Hypothalamus (tissue), 51 donors: ENCODE measurements at places on chromosomes 4 and X.

- DNase-seq: no peak
These were observed 3.9 kb upstream of the PLA2G12A start for GRCh38 chr4:109733728-109734127.

- DNase-seq: no peak
These were observed 372.9 kb upstream of the TENM3 start for GRCh38 chr4:181870326-181870725.

GRCh38 chrX:148664995-148665394 is 164.6 kb downstream of the AFF2 start:
- no peak for DNase-seq

DNA sequence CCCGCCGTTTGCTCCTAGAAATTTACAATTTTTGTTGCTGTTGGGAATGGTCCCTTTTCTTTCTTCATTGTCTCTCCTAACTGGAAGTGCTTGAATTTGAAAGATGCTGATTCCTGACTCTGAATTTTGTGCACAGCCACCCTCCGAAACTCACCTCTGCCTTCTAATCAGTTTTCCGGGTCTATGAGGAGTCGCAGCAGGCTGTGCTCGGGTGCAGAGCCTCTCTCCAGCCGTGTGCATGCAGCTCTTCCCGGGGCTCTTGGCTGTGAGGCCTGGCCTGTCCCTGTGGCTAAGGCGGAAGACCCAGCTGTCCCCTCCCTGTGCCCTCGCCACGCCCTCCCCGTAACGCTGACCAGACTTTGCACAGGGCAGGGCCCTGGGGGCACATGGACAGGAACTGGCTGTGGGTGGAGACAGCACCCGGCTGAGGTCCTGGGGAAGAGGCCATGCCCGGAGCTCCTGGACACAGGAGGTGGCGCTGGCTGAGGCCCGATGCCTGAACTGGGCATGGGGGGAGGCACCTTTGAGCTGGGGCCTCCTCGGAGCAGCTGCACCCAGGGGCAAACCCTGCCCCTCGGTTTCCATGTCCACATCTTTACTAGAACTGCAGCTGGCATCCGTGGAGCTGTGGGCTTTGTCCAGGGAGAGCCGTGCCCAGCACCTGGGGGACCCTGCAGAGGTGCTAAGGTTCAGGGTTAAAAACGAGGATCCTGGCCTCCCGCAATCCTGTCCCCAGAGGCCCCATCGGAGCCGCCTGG is 32.6 kb upstream of the SPON2 start:
- DNase-seq: no peak

GRCh38 chr4:140652601-140653000 is 83.8 kb upstream of the UCP1 start:
- DNase-seq: no peak

DNA sequence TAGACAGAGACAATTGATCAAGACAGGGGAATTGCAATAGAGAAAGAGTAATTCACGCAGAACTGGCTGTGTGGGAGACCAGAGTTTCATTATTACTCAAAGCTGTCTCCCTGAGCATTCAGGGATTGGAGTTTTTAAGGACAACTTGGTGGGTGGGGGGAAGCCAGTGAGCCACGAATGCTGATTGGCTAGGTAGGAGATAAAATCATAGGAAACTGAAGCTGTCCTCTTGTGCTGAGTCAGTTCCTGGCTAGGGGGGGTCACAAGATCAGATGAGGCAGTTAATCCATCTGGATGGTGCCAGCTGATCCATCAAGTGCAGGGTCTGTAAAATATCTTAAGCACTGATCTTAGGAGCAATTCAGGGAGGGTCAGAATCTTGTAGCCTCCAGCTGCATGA is 358.6 kb downstream of the GPM6A start:
- DNase-seq: no peak

DNA sequence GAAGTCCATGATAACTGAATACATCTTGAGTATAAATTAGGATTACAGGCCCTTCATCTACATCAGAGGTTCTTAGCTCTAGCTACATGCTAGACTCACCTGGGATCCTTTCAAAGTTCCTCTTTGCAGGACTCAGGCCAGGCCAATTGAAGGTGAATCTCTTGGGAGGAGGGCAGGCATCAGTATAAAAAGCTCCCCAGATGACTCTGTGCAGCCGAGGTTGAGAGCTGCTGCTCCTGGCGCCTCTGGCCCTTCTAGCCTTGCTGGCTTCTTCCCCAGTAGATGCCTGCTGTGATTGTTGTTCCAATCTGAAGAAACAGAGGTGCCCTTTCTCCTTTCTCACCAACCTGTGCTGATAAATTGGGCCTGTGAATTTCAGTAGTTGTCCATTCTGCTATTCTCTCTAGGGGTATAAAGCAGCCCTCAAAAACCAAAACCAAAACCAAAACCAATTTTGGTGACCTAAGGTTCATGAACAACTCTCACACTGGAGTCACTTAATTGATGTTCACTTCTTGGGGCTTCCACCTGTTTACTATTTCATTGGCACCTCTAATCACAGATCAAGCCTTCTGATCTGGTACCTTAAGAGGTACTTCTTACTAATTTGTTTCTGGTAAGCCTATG is 78.7 kb downstream of the SUPT20HL2 start:
- no peak for DNase-seq

DNA sequence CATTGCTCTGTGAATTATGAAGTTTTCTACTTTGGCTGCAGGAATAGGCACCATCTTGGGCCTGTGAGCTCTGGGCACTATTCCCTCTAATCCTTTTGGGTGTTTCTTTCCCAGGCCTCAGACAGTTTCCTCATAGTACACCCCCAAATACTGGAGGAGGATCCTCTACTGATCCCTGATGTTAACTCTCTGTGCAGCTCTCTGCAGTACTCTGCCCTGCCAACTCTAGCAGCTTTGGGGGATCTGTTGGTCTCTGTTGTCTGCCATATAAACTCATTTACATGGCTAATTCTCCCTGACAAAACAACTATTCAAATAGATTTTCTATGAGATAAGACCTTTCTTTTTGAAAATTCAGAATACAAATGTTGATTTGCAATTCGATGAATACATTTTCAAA is 29.9 kb downstream of the USP53 start:
- no peak for DNase-seq

DNA sequence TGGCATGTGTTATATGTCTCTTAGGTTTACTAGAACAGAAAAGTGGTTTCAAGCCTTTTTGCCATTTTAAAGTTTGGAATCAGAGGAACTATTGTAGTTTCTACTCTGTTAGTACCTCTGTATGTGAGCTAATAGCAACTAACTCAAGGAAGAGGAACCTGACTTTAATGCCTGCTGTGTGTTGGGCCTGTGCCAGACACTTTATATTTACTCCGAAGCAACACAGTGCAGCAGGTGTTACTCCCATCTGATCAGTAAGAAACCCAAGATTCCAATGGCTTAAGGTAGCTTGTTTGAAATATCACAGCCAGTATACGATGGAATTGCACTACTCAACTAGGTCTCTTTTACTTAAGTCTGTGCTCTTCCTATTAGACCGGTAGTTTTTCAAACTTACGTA is 79.2 kb downstream of the USP9X start:
- DNase-seq: no peak

DNA sequence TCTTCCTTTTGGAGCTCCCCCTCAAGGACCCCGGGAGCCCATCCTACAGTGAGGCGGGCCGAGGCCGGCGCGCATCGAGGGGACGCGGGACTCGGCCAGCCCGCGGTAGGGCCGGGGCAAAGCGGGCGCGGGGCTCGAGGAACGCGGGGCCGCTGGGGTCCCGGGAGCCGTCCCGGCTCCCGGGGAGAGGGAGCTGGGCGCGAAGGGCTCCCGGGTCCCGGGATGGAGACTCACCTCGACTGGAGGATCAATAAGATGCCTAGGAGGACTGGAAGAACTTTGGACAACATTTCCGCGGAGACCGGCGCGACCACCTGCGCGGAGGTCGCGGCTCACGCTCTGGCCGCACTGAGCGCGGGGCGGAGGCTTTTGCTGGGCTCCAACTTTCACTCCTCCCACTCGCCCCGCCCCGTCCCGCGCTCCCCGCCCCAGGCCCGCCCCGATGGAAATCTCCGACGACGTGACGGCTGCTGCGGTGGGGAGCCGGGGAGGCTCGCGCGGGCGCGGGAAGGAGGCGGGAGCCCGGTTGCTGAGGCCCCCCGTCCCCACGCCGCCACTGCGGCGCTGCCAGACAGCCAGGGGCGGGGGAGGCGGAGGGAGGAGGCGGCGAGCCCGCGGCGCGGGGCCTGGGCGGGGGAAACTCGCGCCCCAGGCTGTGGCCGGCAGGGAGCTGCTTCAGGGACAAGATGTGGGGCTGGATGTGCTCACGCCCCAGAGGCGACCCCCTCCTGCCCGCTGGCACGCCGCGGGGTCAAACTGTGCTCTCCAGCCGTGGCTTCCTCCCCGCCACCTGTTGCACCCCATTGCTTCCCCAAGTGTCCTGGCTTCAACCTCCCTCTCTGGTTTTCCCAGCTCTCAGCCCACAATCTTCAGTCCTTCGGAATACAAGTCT is at the start of gene GABRE:
Gene GABRE (minus strand): TSS at position 341 of the 892 bp plus-strand sequence. CDS start 51 bp downstream, at position 290.
- no peak for DNase-seq

GRCh38 chrX:97740044-97740443 is 856.3 kb downstream of the RPA4 start:
- no peak for DNase-seq

GRCh38 chr4:185071236-185071811 is 53.0 kb downstream of the HELT start:
- DNase-seq: no peak

GRCh38 chr4:3299122-3299975 is 6.5 kb downstream of the RGS12 start:
- no peak for DNase-seq

DNA sequence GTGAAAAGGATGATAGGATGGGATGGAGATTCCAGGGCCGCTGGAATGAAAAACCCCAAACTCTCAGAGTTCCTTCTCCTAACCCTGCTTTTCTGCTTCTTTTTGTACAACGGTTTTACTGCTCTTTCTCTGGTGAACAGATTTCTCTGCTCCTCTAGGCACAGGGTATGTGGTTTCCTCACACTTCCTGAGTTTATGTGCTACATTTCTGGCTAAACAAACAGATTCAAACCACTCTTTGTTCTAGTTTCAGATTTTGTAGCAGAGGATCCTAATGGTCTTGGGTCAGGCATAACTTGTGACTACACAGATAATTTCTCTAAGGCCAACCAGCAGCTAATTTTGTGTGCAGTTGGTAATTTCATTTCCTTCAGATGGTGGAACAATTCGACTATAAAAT is 52.6 kb downstream of the OSTC start:
- no peak for DNase-seq

GRCh38 chr4:124212815-124213630 is 499.5 kb downstream of the ANKRD50 start:
- DNase-seq: no peak

DNA sequence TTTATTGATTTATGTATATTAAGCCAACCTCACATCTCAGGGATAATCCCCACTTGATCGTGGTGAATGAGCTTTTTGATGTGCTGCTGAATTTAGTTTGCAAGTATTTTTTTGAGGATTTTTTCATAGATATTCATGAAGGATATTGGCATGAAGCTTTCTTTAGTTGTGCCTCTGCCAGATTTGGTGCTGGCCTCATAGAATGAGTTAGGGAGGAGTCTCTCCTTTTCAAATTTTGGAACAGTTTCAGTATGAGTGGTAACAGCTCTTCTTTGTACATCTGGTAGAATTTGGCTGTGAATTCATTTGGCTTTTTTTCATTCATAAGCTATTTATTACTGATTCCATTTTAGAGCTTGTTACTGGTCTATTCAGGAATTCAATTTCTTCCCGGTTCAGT is 197.2 kb upstream of the NDST4 start:
- DNase-seq: no peak

DNA sequence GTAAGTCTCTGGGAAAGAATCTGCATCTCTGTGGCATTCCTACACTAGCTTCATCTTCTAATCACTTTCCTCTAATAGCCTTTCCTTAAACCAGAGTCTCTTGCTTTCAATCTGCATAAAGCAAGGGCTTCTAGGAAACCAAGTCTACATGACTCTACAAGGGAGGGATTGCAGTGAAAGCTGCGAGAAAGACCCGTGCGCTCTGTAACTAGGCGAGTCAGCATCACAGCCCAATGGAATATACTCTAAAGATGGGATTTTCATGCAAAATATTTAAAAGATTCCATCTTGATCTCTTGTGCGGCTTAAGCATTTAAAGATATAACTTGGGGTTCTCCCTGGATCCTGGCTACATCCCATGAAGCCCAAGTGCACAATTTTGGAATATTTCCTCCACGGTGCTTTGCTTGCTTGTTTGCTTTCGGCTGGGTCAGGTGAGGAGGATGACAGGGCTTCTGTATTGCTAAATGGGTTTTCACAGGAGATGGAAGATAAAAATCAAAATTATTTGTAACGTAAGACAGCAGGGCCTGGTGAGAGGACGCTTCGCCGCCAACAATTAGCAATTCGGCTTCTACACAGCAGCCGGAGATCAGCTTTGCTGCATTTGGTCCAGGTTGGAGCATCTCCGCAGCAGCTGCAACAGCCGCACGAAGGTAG is 687 bp upstream of the GRIA2 start:
- DNase-seq: no peak

DNA sequence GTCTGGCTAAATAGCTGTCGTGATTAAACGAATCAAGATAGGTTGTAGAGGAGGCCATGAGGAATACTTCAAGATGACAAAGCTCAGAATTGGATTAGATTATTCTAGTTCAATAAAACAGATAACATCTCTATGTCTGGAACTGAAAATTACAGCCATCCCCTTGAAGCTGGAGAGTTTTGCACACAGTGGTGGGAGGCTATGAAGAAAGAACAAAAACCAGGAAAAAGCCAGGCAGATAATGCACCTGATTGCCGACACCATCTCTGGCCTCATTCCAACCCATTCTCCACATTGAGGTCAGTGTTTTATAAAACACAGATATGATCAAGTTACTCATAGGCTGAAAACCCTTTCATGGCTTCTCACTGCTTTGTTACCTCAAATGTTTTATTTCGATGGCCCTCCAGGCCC is 188.3 kb downstream of the RASL11B start:
- no peak for DNase-seq
